ENCODE measurements at places on chromosomes 6 and 20.

- DNase-seq, result no peak
Measured at GRCh38 chr20:50226093-50226974, 35.7 kb downstream of the CEBPB start.

DNA sequence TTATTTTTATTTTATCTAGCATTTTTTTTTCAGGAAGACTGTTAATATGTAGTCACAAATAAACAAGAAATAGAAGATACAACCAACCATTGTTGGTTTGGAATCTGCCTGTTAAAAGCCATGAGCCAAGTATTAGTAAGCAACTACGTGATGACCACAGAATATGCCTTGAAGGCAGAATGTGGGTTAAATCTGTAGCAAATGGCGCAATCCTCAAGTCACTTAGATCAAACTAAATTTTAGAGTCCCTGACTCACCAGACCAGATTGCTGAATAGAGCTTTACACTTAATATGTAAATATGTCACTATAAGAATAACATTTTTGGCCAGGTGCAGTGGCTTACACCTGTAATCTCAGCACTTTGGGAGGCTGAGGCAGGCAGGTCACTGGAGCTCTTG is 800.1 kb upstream of the CITED2 start:
- no peak for DNase-seq

DNA sequence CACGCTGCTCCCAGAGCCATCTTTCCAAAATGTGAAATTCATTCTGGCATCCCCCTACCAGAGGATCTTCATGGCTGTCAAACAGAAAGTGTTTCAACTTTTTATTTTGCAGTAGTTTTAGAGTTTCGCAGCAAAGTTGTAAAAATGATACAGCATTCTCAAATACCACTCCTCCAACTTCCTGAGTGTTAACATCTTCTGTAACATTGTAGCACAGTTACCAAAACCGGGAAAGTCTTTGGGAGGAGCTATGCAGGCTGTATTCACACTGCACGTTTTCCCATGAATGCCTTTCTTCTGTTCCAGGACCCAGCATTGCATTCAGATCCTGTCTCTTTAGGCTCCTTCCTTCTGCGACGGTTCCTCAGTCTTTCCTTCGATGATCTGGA is 30.1 kb downstream of the CDYL start:
- no peak for DNase-seq

GRCh38 chr6:33714385-33715040 is 3.0 kb upstream of the UQCC2 start:
- DNase-seq, result no peak

DNA sequence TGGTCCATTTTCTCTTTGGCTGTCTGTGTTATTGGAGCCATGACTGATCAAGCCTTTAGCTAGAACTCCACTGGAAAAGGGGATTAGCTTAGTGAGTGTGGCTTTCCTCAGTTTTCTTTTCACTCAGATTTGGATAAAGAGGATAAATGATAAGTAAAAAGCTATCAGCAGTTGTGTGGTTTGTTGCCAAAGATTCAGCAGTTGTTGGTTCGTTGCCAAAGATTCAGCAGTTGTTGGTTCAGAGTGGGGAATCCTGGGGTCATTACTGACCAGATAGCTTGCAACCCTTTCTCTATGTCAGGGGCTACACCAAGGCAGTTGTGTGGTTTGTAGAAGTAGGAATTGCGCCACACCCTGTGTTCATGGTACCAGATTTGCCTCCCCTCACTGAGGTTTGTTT is 107.7 kb upstream of the SCP2D1 start:
- no peak for DNase-seq

DNA sequence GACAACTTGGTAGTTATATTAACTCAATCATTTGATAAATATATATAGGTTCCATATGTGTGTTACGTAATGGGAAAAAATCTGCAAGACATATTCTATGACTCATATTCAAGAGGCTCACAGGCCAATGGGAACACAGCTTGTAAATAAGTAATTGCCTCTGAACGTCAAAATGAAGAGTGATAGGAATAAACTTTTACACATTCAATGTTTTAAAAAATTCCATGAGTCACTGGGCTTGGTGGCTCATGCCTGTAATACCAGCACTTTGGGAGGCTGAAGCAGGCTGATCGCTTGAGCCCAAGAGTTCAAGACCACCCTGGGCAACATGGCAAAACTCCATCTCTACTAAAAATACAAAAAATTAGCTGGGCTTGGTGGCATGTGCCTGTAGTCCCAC is 209.4 kb upstream of the MCHR2 start:
- DNase-seq, result no peak

DNA sequence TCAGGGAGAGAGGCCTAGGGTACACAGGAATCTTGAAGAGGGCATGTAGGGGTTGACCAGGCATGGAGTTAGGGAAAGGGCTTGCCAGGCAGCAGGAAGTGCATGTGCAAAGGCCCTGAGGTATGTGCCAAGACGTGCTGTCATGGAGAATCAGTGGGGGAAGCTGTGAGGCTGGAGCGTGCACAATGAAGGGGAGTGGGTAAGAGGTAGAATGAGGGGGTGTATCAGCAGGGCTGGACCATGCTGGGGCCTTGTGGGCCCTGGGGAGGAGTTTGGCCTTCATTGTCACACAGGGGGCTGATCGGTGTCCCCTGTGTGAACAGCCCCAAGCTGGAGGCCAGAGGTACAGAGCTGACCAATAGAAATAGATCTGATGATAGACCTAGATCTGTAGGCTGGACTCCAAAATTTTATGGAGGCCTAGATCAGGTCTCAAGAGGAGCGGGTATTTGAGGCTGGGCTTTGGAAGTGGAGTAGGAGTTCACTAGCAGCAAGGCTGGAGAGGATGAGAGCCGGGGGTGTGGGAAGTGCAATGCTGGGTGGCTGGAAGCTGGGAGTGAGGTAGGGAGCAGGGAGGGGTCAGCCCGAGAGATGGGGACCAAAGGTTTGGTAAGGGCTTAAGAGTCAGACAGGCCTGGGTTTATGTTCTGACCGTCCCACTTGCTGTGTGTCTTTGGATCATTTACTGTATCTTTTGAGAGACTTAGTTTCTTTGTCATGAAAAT is 3.0 kb downstream of the SRC start:
- DNase-seq, result no peak

DNA sequence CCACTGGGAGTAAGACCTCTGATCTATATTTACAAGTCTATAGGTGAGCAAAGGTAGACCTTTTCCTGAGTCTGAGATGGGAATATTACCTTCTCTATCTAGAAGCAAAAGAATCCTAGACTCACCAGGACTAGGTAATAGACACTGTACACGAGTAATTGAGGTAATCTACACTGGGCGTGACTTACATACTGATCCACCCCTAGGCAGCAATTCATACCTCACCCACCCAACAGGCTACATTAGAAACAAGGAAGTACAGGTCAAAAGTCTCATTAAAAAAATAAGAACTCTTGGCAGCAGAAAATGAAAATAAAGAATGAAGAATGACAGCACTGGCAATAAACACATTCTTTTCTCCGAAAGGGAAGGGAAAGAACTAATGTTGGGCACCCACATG is 7.6 kb downstream of the CSNK2A1 start:
- no peak for DNase-seq

DNA sequence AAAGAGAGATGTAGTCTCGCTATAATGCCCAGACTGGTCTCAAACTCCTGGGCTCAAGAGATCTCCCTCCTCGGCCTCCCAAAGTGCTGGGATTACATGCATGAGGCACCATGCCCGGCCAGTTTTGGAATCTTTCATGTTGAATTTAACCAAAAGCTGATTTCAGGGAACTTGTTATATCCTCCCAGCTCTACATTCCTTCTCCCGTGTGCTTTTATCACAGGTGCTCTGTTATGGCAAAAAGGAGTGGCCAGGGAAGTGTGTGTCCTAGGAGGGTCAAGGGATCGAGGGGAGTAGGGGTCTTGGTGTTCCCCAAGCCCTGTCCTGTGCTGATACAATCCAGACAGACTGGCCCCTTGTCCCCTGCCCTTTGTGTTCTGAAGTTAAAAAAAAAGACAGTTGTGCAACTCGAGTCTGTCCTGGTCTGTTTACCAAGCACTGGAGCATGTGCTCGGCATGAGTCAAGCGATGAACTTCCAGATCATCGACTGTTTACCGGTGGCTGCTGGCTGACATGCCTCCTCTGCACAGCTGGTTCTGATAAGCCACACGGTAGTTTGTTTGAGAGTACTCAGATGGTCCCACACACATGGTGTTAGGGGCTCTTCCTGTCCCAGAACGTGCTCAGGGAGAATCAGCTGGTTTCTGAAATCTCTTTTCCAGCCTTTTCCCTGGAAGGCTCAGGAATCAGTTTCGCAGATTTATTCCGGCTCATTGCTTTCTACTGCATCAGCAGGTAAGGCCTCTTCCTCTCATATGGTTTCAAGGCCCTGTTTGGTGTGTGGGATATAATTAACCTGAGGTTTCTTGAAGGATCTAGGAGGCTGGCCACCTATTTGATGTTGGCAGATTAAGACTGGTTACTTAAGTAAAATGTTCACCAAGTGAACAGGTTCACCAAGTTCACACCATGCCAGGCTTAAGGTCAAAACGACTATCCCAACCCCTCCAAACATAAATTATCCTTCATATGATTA is 52.6 kb upstream of the NAA20 start:
- DNase-seq, result no peak

- no peak for DNase-seq
Measured at GRCh38 chr6:119076173-119076572, 2.3 kb downstream of the FAM184A start.

GRCh38 chr6:7261852-7262461 is 51.0 kb downstream of the SSR1 start:
- no peak for DNase-seq

- DNase-seq, result no peak
Measured at GRCh38 chr20:17849901-17850683, 118.5 kb downstream of the SNX5 start.

DNA sequence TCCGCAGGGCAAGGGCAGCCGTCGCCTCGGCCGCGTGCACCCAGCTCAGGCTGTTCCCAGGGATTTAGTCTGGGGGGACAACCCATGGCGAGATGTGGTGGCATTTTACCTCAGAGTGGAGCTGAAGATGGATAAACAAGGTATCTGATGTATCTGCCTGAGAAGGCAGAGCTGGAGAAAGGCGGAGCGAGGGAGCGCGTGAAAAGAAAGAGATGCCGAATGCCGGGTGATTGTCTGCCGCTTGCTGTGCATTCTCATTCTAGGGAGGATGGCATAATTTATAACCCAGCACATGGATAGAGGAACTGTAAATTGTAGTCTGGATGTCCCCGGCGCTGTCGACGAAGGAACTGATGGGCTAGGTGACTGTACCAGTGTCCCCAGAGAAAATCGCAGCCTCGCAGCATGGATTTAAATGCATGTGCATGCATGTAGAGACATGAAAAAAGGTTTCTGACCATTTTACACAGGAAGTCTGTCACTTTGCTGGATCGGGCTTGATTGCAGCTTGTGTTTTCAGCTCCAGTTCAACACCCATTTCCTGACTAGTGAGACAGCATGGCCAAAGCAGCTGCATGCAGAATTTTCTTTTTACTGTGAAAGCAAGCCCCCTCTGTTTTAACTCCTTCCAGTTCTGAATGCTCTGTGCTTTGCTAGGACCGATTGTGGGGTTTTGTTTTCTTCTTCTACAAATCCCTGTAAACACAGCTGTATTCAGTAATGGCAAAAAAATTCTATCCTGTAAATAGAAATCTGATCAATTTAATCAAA is 149.7 kb downstream of the PRL start:
- no peak for DNase-seq

DNA sequence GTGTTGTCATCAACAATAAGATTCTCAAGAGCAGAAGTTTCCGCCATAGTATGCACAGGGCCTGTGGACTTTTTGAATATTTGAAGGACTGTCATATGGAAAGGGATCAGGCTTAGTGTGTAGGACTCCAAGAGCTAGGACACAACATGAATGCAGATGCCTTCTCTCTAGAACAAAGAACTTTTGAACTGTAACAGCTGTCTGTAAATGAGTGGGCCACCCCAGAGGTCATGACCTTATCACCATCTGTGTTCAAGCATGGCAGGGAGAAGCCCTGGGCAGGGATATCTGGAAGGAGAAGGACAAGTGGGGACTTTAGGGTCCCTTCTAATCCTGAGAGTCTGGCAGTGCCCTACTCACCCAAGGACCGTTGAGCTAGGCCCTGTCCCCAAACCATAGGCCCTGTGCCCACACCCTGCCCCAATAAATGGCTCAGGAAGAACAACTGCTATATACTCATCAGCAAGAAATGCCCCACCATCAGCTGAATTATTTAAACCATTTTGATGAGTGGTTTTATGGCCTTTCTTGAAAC is 70.6 kb downstream of the MTHFD1L start:
- DNase-seq, result no peak

DNA sequence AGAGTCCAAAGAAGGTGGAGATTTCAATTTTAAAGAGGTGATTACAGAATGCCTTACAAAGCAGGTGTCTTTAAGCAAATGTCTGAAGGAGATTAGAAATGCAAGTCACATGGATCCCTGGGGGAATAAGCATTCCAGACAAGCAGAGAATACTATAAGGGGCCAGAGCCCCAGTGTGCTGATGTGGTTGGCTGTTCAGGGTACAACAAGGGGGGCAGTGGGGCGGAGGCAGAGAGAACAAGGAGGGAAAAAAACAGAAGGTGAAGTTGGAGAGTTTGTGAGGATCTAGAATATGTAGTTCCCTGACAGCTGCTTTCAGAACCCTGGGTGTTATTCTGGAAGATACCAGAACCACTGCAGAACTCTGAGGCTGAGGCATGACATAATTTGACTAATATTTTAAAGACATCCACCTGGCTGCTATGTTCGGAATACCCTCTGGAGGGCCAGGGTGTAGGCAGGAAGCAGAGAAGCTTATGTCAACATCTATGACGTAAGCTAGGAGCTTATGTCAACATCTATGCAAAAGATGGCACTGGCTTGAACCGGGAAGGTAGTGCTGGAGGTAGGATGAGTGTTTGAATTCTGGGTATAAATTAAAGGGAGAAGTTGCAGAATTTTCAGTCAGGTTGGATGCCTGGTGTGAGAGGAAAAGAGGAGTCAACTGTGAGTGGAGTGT is 276.3 kb upstream of the AGPAT4 start:
- no peak for DNase-seq

DNA sequence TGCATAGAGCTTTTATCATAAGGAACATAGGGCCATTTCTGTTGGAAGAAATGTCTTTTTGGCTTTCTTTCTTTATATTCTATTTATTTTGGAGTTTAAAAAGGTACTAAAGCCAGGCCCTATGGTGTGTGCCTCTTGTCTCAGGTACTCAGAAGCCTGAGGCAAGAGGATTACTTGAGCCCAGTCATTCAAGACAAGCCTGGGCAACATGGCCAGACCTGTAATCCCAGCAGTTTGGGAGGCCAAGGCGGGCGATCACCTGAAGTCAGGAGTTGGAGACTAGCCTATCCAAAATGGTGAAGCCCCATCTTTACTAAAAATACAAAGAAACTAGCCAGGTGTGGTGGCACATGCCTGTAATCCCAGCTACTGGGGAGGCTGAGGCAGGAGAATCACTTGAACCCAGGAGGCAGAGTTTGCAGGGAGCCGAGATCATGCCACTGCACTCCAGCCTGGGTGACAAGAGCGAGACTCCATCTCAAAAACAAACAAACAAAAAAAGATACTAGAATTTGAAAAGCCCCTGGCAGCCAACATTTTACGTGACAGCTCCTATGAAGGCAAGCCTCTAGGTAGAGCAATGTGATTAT is 80.0 kb downstream of the CBFA2T2 start:
- DNase-seq, result no peak

DNA sequence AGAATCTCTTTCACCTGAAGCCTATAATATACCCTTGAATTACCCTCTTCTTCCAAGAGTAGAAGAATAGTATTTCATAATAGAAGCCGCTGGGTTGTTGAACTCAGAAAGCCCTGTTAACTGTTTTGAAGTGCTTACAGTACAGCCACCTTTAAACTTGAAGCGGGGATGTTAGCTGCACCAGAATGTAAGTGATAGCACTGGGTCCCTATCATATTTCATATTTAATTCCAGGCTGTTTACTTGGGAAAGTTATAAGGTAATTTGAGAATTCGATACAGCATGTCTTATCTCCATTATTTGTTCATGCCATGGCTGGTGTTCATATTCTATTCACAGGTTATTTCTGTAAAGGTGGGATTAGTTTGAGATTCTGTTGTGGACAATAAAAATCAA is 63.5 kb upstream of the VSTM2L start:
- no peak for DNase-seq

Data from T-helper 22 cell (primary cell).